ENCODE measurements at places on chromosomes 2 and 18.

DNA sequence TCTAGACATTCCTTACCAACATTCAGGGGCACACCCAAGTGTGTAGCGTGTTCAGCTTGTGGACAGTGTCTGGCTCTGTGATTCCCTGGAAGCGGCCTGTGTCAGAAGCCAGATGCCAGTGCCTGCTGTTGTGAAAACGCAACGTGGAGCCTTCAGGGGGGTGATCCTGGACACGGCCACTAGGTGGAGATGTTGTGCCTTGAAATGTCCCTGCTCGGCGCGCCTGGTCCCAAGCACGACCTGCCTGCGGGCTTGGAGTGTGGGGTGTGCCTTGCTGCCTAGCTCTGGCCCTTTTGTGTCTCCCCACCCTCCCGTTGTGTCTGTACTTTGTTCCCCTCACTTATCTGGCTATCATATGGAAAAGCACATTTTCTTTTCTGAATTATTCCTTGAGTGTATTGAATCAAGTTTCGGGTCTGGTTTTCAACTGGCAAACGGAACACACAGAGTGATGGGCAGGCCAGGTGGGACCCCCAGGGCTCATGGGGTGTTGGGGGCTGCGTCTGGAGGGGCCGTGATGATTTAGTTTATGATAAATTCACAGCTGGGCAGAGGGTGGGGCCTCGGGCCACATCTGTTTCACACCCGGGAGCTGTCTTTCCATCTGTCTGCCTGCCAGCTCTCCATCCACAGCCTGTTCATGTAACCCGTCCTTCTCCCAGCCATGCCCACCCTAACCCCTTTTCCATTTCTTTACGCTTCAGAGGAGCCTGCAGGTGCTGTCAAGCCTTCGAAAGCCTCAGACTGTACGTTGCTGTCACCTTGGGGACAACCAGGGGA, 95.5 kb downstream of the DYSF start:
- DNase-seq, result peak; percentile 60

DNA sequence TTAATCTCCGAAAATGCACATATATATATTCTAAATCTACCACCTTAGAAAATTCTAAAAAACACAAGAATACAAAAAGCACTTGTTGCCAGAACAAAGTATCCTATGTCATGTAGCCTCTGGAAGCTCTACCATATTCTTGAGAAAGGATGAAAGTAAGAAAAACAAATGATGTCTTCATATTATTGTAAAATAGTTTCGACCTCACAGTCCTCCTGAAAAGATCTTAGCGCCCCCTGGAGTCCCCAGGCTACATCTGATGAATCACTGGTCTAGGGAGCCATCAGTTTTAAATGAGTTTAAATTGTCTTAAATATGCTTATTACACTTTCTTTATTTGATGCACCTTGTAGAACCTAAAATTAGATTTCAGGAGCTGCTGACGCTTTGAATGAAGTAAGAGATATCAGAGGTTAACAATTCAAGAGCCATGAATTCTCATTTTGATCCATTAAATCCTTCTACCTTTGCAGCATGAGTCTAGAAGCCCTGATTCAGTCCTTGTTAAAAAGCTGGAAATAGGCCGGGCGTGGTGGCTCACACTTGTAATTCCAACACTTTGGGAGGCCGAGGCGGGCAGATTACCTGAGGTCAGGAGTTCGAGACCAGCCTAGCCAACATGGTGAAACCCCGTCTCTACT, 138.8 kb downstream of the MCFD2 start:
- DNase-seq, result peak; percentile 18

DNA sequence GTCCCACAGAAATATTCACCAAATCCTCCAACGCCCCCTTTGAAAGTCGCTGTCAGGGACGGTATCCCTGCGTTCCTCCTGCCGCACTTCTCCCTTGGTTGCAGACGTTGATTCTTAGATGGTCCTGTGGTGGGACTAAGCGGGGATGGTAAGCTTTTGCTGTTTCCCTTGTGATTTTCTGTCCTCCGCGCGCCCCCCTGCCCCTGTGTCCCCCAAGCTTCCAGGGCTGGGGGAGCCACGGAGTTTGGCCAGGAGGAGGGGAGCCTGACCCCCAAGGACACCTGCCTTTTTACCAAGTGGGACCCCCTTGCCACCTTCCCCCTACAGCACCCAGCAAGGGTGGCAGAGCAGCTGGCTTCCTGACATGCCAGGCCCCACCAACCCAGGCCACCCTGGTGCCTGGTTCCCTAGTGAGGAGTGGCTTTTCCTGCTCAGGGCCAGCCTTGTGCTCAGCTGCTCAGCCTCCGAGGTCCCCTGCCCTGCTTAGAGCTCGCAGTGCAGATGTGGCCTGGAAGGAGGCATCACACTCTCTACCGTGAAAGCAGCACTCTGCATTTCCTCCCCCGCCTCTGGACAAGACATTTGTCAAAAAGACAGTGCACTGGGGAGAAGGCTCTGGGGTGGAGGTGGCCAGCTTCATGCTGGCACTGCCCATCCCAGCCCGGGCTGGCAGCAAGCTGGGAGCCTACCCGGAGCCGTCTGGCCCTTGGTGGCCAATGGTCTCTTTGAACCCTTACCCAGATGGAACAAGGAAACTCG, 49.4 kb downstream of the TWIST2 start:
- no peak for DNase-seq

DNA sequence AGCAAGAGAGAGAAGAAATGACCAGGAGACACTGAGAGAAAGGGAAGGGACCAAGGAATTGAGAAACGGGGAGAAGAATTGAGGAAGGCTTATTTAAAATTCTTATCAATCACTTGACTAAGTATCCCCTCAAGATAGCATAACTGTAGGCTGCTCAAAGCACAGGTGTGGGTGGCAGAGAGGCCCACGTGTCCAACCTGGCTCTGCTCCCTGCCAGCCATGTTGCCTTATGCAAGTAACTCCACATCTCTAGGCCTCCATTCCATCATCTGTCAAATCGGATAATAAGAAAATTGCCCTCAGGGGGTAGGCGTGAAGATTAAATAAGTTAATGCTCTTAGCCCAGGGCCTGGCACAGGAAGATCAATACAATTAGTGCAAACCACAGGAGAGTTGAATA, 7.4 kb upstream of the NPAS2 start:
- no peak for DNase-seq

GRCh38 chr2:187935126-187935525, 356.5 kb upstream of the GULP1 start:
- no peak for DNase-seq

GRCh38 chr2:9736021-9736420, 105.2 kb upstream of the YWHAQ start:
- no peak for DNase-seq

GRCh38 chr2:129885735-129886134, 93.7 kb upstream of the RAB6C start:
- DNase-seq, result peak; percentile 9

GRCh38 chr18:27185025-27185763, at the start of gene CHST9:
TSS of gene CHST9 (minus strand) at chr18:27185308. CDS start at chr18:27142809, 42,499 bp downstream.
- DNase-seq, result no peak

DNA sequence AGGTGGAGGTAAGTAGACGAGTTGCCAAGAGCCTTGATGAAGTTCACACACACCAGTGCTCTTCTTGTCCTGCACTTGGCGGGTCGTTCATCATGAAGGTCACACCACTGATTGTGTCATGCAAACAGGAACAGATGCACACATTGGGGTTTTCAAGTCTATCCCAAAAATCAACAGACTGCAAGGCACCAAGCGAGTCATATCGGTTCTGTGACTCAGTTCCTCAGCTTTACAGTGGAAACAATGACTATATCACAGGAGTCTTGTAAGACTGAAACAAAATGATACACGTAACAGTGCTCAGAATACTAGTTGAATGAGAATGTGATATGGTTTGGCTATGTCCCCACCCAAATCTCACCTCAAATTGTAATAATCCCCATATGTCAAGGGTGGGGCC, 526.9 kb upstream of the ID2 start:
- DNase-seq, result peak; percentile 53

DNA sequence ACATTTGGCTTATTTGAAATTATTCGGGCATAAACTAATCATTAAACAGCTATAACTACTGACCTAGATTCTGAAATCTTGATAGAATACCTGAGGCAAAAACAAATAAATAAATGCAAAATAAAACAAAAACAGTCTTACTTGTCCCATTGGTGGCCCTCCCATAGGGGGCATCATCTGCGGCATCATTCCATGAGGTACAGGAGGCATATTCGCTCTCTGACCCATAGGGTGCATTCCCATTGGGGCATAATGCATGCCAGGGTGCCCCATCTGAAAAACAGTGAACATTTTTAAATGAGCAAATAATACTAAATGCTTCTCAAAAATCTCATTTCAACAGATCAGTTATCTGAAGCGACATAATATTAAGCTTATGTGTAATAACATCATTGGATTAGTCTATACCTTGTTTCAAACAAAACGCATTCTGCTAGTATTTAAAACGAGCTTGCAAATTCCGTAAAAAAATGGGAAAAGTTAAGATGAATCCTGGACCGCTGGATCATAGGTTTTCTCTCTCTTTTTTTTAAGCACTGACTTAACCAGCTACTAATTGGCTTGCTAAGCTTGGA, 1.3 kb downstream of the PRPF40A start:
- DNase-seq, result peak; percentile 26

- no peak for DNase-seq
These were observed 5.4 kb upstream of the CERKL start for GRCh38 chr2:181662287-181662686.

- peak; percentile 35 for DNase-seq
These were observed 6.1 kb downstream of the ONECUT2 start for GRCh38 chr18:57441071-57441794.

DNA sequence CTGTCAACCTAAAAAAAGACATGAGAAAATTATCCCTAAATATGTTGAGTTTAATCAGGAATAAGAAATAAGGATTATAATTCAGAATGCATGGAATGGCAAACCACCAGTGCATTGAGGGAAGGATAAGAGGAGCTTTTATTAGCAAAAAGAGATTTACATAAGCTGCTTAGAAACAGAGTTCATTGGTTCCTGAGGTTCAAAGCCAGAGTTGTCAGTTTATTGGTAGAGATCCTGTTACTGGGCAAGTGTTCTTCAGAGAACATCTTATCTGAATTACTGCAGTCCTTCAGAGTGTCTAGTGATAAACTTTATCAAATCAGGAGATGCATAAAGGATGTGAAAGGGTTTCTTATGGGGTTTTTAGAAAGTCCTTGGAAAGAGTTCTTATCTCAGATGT, 76.0 kb upstream of the MEX3C start:
- no peak for DNase-seq

GRCh38 chr2:150476286-150476685, 11.2 kb downstream of the RND3 start:
- no peak for DNase-seq

- no peak for DNase-seq
These were observed 787.2 kb downstream of the METTL4 start for GRCh38 chr18:1784113-1784512.

GRCh38 chr2:139380051-139380450, 599.9 kb upstream of the NXPH2 start:
- DNase-seq, result no peak

- no peak for DNase-seq
These were observed 30.6 kb downstream of the ITGB6 start for GRCh38 chr2:160169471-160169870.

DNA sequence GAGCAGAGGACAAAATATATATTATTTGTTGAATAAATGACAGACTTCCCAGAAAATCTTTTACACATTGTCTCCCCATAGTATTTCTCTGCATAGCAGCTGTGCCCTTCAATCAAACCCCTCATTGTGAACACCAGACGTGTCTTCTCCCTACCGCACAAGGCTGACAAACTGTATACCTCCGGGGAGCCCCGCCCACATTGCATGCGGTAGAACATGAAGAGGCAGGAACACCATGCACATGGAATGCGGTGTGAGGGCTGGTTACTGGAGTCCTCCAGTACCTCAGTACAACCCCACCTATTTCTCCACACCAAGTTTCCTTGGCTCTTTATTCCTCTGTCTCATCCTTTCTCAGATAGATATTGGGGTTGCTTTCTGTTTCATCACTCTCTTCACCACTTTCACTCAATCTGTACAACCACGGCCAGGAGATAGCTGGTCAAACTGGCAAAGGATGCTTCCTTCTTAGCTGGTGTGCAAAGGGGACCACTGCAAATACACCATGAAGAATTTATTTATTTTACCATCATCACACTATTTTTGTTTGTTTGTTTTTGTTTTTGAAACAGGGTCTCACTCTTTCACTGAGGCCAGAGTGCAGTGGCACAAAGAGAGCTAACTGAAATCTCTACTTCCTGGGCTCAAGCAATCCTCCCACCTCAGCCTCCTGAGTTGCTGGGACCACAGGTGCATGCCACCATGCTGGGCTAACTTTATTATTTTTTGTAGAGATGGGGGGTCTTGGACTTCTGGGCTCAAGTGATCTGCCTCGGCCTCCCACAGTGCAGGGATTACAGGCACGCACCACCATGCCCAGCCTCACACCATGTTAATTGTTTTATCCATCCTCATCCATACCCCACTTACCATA, 2.3 kb upstream of the NBAS start:
- DNase-seq, result no peak

DNA sequence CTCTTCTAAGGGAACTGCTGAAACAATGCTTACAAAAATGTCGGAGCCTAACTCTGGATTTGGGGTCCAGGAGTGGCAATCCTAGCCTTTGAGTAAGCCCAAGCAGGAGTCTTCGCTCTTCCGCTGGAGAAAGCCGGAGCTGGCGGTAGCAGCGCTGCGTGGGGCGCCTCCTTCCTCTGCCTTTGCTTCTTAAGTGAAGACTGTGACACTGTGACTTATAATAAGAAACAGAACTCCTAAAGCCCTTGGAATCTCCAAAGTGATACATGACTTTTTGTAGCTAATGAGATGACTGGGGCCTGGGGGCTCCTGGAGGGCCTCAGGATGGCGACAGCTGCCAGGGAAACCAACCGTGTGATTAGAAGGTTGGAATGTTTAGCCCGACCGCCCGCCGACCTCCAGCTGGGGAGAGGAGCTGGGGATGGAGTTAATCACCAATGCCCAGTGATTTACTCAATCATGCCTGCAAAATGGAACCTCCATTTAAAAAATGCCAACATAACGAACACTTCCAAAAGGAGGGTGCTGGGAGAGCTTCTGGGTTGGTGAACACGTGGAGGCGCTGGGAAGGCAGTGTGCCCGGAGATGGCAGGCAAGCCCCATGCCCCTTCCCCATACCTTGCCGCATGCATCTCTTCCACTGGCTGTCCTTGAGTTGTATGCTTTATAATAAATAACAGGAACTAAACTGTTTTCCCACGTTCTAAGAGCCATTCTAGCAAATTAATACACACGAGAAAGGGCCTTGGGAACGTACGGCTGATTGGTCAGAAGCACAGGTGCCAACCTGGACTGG, 29.0 kb upstream of the MAL start:
- no peak for DNase-seq

- peak; percentile 57 for DNase-seq
These were observed 583.6 kb downstream of the IRS1 start for GRCh38 chr2:226215902-226216503.

DNA sequence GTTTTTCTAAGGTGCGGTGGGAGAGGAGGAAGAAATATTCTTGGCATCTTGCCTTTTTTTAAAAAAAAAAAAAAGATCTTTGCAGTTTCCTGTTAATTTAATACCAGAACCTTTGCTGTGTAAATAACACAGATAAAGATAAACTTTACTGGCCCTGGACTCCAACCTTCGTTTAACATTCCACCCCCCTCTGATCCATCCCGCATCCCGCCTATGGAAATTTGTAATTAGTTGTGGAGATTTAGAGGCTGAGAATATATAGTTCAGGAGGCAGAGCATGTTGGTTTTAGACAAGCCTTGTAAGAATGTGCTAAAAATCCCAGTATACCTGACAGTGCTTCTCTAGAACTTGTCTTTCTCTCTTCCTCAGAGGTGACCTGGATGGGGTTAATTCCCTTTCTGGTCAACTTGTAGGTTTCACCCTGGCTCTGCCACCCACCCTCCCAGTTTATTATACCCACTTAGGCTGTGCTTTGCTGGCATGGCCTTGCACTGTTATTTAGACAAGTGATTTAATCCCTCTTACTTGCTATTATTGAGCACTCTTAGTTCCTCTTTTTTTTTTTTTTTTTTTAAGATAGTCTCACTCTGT, 2.9 kb upstream of the C2orf72 start:
- DNase-seq, result no peak

Measured in stimulated activated naive CD8-positive, alpha-beta T cell treated with anti-CD3 and anti-CD28 coated beads, Interleukin-15, amount 100 ng/mL, for 72 hours (primary cell).